Stimulated activated CD4-positive, alpha-beta T cell treated with anti-CD3 and anti-CD28 coated beads, Interleukin-4, amount 100 ng/mL, for 4 hours (primary cell): ENCODE measurements at places on chromosomes 4 and X.
A peak's percentile ranks its signal among the peaks of the same experiment; 100 is the strongest.

DNA sequence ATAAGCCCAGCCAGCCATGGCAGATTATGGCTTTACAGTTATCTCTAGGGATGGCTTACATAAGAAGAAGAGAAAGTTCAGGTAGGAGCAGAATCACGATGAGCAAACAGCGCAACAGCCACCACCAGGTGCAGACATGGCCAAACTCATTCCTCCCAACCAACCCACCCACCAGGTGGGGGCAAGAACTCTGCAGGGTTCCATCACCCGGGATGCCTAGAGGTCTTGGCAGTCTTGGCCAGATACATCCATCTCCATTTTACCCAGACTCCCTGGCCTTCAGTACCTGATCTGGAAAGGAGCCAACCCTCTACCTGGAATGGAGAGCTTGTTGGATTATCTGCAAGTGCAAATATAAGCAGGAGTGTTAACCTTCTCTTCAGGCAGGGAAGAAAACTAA is 7.5 kb downstream of the TSC22D3 start:
- no peak for DNase-seq

DNA sequence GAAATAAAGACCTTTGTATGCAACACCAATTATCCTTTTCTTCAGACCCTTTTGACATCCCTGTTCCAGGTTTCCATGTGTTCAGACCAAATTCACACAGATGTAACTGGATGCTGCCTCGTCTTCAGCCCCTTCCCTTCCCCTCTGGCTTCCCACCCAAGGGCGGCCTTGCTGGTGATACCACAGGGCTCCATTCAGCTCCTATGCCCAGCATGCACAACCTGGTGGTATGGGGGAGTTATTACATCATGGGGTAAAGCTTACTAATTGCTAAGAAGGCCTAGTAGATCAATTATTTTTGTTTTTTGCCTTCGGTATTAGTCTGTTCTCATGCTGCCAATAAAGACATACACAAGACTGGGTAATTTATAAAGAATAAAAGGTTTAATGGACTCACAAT is 317.0 kb upstream of the CXXC4 start:
- DNase-seq = no peak

- DNase-seq = no peak
These were observed 38.5 kb downstream of the AGA start for GRCh38 chr4:177403746-177404145.

GRCh38 chr4:65552057-65552456 is 118.2 kb downstream of the EPHA5 start:
- no peak for DNase-seq

DNA sequence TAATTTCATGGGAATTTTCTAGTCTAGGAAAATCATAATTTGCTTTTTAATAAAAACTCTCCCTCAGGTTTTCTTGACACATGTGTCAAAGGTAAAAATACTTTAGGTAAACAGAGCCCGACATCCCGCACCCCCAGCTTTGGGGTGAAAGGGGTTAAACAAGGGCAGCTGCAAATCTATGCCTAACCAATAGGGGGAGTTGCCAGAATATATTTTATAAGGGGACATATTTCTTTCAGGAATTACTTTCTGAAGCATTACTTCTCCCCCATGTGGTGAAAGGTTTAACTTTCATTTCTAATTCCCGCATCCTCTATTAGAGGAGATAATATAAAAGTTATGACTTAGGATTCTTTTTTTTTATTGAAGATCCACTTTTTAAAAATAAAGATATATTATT is 53.9 kb upstream of the HEPH start:
- DNase-seq = peak; percentile 1

DNA sequence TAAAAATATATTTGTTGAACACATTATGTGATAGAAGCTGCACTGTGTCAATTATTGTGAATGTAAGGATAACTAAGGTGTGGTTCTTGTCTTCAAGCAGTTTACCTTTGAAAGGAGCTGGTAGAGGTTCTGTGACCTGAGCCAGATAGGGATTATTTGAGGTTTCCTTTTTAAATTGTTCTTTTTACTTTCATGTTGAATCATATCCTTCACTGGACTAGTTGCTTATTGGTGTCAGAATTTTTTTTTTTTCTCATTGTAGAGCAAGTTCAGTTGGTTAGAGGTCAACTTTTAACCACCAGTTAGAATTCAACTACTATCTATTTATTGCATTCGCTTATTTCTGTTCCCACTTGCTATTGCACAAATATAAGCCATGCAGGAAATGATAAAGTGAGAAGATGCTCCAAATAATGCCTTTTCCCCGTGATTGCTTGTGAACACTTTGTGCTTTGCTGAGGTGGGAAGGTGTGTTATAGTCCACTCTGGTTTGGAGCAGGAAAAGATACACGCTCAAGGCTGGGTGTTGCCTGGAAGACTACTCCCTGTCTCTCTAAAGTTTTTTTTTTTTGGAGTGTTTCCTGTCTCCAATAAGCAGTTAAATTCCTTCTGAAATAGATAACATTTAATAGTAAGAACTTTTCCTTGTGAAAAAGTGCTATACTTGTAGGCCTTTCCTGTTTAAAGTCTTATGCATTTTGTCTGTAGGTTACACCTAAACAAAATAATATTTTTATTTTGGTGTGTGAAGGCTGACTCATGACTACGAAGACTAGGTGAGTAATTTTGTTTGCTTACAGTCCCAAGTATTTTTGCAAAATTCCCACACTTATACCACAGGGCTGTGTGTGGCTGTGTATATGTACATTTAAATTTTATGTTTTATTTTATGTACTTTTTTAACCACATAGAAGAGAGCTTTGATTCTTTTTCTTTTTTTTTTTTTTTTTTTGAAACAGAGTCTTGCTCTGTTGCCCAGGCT is 83.8 kb upstream of the LCORL start:
- DNase-seq = no peak

GRCh38 chr4:86256086-86256485 is 103.8 kb downstream of the MAPK10 start:
- DNase-seq = no peak

DNA sequence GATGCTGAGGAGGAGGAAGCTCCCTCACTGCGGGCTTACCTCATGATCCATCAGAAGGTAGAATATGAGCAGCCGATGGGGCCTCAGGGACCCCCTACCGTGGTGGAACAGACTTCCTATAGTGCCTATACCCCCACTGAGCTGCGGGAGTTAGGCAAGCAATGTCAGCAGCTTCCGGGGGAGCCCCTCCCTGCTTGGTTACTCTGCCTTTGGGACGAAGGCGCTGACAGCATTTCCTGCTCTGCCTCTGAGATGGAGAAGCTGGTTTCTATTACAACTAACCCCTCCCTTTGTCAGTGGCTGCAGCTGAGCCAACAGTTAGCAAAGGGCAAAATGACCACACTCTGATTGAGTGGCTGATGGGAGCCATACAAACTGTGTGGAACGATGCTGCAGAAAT is 430.7 kb downstream of the IDS start:
- DNase-seq = no peak

DNA sequence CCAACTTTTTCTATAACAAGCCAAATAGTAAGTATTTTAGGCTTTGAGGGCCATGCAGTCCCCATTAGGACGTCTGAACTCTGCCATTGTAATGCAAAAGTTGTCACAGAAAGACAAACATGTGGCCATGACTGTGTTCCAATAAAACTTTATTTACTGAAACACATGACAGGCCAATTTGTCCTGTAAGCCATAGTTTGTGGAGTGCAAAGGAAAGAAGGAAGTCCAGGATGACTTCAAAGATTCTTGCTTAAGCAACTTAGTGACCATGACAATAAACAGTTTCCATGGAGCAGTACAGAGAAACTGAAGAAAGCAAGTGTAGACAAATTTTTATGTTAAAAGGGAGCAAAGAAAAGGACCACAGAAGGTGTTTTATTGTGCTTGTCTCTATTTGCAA is 35.0 kb upstream of the MYOZ2 start:
- no peak for DNase-seq

- no peak for DNase-seq
These were observed 170.8 kb upstream of the RAI2 start for GRCh38 chrX:18031726-18032375.

- no peak for DNase-seq
These were observed 31.0 kb upstream of the SLC34A2 start for GRCh38 chr4:25624616-25625015.

GRCh38 chr4:56080384-56080783 is 131.6 kb downstream of the CEP135 start:
- DNase-seq = no peak

DNA sequence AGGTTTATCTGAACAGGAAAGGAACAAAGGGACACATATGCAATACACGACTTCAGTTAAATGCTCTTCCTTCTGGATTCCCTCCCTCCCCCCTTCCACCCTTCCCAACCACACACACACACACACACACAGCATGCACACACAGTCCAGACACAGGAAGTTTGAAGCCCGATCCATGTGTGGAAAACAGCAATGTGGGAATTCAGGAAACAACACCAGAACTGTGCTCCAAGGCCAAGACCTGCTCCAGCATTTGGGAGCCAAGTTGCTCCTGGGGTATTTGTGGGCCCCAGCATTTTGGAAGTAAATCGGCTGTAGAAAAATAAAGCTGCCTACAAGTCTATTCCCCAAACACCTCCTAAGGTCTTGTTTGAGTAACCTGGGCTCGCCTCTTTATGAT is 5.6 kb upstream of the AMOT start:
- no peak for DNase-seq

- DNase-seq = no peak
These were observed 111.4 kb downstream of the LUZP4 start for GRCh38 chrX:115400960-115401359.

- DNase-seq = no peak
These were observed 28.4 kb upstream of the NDST3 start for GRCh38 chr4:118005883-118006282.

DNA sequence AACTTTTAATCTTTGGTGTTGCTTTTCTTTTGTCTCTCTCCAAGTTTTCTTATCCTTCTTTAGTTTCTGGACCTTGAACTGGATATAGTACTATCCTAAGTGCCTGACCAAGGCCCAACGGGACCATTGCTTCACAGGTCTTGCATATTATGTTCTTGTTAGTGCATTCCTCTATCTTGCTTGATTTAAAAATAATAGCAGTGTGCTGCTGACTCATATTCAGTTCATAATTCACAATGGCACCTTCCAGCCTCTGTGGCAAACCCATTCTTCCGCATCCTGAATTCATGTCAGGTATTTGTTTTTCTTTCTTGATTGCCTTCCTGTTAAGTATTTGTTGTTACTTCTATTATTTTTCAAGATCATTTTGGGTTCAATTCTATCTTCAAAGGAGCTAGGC is 197.1 kb upstream of the GIMD1 start:
- no peak for DNase-seq

GRCh38 chr4:102503831-102504786 is 3.0 kb downstream of the NFKB1 start:
- no peak for DNase-seq

DNA sequence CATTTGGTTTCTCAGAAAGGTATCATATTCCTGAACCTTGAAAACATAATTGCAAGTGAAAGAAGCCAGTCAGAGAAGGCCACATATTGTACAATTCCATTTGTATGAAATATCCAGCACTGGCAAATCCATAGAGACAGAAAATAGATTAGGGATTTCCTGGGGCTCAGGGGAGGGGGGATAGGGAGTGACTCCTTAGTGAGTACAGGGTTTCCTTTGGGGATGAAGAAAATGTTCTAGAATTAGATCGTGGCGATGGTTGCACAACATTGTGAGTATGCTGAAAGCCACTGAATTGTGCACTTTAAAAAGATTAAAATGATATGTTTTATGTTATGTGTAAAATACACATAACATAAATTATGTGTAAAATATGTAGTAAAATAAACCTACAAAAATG is 10.3 kb downstream of the XPNPEP2 start:
- DNase-seq = no peak

DNA sequence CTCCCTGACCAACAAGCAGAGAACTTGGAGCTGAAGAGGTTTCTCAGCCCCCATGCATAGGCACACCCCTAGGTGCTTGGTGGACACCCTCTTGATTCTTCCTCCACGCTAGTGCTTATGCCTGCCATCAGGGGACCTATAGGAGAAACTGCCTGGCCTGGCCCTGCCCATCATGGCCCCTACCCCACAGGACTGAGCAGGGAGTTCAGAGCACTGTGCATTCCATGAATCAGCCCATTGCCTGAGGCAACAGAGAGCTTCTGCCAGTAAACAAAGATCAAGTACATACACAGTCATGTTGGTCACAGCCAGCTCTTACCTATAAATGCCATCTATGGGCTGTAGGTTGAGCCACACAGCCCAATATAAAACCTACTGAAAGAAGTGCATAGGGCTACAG is 99.1 kb upstream of the EDNRA start:
- DNase-seq = no peak
